ENCODE measurements at places on chromosomes 12 and 14.
A peak's percentile ranks its signal among the peaks of the same experiment; 100 is the strongest.

DNA sequence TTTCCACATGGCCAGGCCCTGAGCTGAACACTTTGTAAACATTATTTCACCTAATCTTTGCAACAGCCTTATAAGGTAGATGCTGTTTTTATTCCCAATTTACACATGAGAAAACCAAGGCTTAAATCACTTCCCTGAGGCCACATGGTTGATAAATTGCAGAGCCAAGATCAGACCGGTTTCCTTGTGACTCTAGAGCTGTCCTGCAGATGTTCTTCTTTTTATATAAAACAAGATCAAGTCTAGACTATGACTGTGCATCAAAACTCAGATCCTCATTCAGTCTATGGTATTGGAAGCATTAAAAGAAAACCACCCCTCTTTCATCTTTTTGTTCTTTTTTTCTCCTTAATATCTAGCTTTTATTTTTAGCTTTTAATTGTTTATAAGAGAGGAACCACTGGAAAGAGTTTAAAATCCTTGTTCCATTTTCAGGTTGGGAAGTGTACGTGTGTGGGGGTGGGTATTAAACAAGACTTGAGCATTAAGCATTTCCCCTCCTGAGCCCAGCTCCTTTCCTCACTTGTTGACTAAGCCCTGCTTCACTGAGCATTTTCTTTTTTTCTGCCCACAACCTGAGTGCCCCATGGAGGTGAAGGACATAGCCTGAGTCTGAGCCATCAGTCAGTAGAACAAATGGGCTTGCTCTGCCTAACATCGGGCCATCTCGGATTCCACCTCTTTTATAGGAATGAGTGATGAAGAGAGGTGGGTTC is 45.4 kb downstream of the GPATCH2L start:
- DNase-seq: no peak

DNA sequence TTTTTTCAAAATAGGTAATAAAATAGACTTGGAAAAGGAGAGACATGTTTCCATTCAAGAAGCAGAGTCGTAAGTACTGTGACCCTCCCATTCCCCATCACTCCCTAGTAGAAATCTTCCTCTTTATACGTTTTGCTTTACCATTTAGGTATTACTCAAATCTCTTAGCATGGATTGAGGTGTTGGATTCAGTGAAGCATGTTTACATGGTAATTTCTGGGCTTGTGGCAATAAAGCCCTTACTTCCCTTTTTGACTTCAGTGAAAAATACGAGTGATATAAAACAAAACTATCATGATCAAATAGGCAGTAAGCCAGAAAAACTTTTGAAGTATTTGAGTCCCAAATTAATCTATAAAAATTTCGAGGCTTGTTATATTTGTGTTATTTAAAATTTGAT is 27.4 kb downstream of the RAB21 start:
- DNase-seq: no peak

DNA sequence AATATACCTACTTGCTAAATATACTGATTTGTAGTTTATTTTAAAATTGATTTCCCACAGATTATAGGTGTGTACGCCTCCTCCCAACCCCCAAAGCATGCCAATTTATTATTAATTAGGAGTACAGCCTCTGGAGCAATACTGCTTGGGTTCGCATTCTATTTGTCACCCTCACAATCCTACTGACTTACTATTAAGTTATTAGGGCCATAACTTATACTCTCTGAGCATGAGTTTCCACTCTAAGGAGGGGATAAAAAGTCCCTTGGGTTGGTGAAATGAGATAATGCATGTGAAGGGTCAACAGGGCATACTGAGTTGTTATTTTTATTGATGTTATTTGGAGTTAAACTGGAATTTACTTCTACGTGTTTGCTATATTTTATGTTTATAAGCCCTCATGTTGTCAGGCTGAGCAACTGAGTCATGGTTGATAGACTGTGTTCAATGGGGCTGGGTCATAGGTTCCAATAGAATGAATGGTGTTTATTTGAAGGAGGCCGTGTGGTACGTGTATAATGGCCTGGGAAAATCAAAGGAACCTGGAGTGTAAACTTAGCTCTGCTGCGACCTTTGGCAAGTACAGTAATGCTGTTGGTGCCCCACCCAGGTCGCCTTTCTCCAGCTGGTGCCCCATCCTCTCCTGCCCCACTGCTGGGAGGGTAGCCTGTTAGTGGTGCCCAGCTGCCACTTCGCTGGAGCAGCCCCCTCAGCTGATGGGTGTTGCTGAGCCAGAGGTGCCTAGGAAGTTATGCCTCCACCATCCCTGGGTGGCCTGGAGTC is 99.3 kb upstream of the PTPRB start:
- no peak for DNase-seq

DNA sequence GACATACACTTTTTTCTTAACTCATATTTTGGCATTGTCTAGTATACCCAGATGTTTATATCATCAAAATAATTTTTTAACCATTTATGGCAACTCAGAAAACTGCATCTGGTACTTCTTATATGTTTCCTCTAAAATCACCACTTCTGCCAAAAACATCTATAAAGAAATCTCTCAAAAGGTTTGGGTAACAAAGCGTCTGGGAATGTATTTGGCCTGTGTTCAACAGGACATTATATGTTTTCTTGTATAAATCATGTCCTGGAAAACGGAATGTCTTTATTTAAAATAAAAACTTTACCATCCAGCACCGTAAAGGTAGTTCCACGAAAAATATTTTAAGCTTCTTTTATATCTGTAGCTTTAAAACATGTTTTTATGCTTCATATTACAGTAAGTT is 36.1 kb upstream of the FBLN5 start:
- no peak for DNase-seq

GRCh38 chr12:99059824-99060511 is 414.9 kb downstream of the APAF1 start:
- DNase-seq: peak; percentile 11

DNA sequence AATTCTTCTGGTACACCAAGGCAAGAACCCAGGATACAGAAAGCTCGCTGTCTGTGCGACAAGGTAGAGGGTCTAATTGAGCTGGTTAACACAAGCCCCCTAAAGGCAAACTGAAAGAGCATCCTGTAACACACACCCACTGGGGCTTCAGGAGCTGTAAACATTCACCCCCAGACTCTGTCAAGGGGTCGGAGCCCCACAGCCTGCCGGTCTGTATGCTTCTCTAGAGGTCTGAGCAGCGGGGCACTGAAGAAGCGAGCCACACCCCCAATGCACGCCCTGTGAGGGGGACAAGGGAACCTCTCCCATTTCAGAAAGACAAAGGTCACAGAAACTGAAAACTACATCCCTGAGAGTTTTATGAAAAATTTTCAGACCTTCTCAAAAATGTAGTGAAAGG is 1.3 kb upstream of the IPO8 start:
- no peak for DNase-seq

DNA sequence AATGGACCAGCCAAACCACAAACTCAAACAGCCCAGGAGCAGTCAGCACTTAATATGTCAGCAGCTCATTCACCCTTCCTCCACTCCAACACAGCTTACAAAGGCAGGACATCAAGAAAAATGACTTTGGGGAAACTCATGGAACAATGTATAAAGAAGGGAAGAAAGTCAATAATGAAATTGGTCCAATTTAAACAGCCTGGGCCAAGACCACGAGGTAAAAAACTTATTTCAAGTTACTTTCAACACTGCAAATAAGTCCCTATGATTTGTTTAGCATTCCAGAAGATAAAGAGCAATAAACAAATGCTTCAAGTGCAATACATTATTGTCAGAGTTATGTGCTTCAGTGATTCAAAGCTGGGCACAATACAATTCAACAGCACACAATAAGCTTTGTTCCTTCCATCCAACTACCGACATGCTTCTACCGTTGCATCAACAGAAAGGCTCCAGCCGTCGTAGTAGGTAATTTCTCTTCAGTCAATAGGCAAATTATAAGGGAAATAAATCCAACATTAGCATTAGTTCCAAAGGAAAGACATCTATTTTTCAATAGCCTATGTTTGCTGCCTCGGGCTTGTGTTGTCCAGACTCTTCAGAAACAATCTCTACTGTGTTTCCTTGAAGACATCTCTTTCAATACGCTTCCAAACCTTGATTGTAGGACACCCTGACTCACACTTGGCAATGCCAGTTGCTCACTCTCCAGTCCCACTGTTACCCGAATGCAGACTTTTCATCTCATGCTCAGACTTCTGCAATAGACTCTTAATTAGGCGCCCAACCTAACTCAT is 225.7 kb downstream of the NUAK1 start:
- DNase-seq: peak; percentile 9

- DNase-seq: no peak
These were observed 30.5 kb upstream of the GPATCH2L start for GRCh38 chr14:76121089-76121748.

DNA sequence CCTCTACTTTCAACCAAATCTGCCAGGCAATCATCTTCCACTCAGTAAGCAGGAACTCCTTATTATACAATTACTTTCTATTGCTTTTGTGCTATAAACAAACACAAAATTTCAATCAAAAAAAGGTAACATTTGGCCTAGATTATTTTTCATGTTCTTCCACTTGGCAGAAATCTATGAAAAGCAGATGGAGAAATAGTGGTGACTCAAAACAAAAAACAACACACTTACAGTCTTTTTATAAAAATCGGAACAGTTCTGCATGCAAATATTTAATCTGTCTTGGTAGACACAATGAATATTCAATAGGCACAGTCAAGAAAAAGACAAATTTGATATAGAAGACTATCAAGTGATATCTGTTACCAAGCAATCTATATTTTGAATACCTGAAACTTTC is 376.8 kb downstream of the RPS29 start:
- DNase-seq: no peak

DNA sequence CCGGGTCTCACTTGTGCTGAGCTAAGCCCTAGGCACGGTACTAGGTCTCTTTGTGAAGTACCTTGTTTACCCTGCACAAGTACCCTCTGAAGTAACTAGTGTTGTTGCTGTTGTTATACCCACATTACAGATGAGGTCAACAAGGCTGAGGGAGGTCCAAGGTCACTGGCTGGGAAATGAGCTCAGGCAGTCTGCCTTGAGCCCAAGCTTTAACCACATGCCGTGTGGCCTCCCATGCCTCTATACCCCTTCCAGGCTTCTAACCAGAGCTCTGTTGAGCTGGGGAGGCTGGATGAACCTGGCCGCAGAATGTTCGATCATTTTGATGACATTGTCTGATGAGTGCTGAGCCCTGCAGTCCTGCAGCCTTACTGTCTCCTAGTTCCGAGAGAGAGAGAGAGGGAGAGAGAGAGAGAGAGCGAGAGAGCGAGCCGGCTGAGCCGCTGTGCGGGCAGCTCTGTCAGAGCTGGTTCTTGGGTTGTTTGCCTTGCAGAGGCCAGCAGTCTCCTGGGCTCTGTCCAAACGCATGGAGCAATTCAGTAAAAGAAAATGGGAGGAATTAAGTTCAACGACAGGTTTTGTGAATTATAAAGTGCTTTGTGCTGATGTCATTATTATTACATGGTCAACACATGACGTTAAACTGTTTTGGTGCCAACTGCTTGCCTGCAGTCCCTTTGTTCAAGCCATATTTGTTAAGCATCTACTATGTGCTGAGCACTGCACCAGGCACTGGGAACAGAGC is 13.1 kb downstream of the JDP2 start:
- DNase-seq: no peak

DNA sequence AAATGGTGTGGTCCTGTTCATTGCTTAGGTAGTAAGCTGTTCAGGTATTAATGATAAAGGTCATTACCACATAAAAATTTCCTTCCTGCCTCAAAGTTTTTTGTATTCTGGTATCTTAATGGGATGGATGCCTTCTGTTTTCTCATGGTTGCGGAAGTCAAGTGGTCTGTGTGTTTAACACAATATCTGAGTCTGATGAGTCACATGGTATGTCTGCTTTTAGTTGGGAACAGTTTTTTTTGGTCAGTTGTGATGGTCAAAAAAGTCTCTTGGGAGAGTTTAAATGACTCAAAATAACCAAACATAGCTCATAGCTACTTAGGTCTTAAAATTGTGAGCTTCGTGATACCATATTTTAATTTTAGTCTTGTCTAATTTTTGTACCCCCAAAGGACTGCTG is 40.7 kb downstream of the STK38L start:
- no peak for DNase-seq

DNA sequence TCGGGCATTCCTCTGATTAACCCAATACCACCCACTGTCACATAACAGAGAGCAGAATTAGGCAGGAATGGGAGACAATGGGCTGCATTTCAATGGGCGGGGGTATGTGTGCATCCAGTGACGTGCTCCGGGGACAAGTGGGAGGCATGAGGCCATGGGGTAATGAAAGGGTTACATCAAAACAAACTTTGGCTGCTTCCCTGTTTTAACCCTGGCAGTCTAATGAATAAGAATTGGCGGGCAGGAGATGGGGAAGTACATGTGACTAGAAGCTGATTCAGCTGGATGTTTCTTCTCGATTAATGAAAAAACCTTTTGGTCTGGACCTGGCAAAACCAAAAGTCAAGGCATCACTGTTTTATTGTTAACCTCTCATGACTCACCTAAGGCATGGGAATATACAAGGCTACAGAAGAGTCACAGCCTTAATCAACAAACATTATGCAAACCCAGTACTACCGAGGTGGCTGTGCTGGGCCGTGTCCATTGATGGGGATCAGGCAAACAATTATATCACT is 44.2 kb downstream of the SOCS2 start:
- no peak for DNase-seq

DNA sequence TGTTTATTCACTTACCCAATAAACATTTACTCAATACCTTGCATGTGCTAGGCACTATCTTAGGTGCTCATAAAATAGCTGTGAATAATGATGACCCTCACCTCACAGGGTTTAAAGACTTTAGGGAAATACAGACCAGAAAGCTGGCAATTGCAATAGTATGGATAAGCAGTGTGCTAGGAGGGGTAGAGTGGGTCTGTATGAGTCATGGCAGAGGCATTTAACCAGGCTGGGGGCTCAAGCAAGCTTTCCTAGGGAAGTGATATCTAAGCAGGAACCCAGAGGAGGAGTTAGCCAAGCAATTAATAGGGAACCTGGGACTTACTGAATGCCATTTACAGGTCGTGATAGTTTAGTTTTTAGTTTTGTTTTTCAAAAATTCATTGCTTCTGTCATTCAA is 123.9 kb upstream of the CCDC198 start:
- DNase-seq: no peak

GRCh38 chr12:24232531-24232930 is 283.1 kb upstream of the SOX5 start:
- no peak for DNase-seq

DNA sequence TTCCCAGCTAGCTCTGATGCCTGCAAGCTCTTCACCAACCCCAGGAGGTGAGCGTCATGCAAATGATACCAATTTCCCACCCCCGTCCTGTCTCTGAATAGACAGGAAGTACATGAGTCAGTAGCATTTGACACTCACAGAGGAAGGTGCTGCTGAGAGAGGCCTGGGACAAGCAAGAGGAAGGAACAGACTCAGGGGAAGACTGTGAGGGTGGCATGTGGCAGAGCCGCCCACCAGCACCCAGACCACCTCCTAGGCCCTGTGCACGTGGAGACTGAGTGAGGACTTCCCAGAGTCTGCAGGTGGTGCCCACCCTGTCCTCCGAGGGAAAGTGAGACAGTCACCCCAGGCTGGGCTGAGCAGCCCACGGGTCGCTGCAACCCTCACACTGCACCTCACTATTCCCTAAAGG is 199.5 kb upstream of the SFSWAP start:
- peak; percentile 10 for DNase-seq

- no peak for DNase-seq
These were observed 20.2 kb downstream of the HEATR5A start for GRCh38 chr14:31400031-31400638.

GRCh38 chr14:93271111-93271510 is 61.7 kb downstream of the BTBD7 start:
- DNase-seq: no peak

- no peak for DNase-seq
These were observed 16.4 kb upstream of the NCOR2 start for GRCh38 chr12:124583854-124584253.

- no peak for DNase-seq
These were observed 6.0 kb downstream of the SPTB start for GRCh38 chr14:64873506-64874219.
